Activated CD8-positive, alpha-beta memory T cell treated with anti-CD3 and anti-CD28 coated beads for 1 hour (primary cell): ENCODE measurements at places on chromosomes 3 and 15.

DNA sequence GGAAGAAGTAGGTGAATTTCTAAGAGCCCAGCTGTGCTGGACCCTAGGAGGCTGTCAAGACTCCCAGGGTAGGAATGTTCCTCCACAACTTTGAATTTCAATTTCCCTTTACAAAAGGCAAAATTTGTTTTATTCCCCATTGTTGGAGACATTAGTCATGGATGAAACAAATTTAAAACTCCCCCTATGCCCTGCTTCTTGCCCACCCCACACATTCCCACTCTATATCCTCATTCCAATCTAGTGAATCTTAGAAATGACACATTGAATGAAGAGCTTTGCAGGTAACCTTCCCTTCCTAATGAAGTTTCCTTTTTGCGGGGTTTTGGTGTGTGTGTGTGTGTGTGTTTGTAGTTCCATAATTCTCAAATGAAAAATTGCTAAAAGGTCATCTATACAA, 72.6 kb downstream of the CCNL1 start:
- no peak for DNase-seq

DNA sequence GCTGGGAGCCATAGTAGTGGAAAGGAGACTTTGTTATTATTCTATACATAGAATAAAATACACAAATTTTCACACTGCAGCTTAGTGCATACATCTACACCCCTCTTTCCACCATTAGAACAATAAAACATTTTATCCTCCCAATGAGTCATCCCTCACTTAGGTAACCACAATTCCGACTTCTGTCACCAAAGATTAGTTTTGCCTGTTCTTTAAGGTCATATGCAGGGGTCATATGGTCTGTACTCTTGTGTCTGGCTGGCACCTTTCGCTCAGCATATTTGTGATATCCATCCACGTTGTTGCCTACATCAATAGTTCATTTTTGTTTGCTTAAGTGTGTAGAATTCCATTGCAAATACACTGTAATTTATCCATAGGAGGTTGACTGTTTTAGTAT, 399.4 kb downstream of the SHQ1 start:
- no peak for DNase-seq

- DNase-seq = no peak
These were observed 101.7 kb downstream of the NR1I2 start for GRCh38 chr3:119883461-119884160.

DNA sequence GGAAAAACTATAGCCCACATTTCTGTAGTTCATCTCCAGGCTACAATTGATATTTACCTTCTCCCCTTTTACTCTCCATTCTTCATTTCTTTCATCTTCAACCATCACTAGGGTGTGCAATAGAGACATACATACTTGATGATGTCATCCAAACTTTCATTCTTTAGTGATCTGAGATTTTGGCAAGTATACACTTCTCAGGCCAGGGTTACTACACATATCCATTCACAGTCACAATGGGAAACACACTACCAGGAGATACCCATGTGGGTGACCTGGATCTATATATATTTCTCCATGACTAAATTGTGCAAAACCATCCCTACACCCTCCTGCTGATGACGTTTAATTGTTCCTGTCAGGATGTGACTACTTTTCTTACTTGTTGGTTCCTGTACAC, 769.5 kb upstream of the DPPA4 start:
- DNase-seq = no peak

GRCh38 chr3:25573386-25574171, 91.1 kb downstream of the TOP2B start:
- DNase-seq = no peak

- DNase-seq = no peak
These were observed 98.5 kb upstream of the MYO5C start for GRCh38 chr15:52394118-52394517.

GRCh38 chr3:25687742-25688141, 23.0 kb upstream of the TOP2B start:
- DNase-seq = no peak

DNA sequence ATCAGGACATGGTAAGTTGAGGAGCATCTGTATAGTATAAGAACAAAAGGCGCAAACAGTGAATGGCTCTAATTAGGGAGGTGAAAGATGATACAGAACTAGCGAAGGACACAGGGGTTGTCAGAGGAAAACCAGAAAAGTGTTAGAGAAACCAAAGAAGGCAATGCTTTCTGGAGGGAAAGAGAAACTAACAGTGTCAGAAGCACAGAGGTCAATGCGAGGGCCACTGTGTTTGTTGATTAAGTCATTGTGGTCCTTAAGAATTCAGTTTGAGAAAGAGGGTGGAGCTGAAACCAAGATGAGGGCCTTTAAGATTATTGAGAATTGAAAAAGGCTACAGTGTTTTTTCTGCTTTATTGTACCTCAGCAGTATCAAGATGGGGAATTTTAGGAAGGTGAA, 28.8 kb downstream of the ATG7 start:
- no peak for DNase-seq

- DNase-seq = no peak
These were observed 193.1 kb downstream of the SHQ1 start for GRCh38 chr3:72655131-72655551.

GRCh38 chr15:39770748-39771689, 11.6 kb downstream of the FSIP1 start:
- DNase-seq = no peak

DNA sequence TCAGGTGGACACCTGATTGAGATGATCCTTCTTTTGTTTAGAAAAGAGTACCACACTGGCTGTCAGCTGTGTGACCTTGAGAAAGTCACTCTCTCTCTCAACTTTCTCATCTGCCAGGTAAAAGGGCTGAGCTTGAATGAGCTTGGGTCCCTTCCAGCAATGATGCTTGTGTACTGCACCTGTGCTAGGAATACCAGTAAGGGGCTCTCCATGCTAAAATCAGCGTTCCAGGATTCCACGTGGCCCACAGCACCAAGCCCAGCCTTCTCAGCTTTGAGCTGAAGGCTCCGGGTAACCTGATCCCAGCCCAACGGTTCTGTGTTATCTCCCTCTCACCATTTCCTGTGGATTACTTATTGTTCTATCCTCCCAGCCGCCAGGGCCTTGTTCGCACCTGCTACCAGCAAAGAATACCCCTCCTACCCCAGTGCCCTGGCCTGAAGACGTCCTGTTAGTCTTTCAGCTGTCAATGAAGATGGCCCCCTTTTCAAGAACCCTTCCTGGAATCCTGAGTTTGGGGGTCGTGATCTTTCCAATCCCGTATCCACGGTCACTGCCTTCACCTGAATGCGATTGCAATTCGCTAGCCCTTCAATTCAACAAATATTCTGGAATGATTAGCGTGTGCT, 54.2 kb upstream of the CGNL1 start:
- DNase-seq = no peak

GRCh38 chr3:44072601-44073540, 168.8 kb upstream of the TOPAZ1 start:
- DNase-seq = no peak

DNA sequence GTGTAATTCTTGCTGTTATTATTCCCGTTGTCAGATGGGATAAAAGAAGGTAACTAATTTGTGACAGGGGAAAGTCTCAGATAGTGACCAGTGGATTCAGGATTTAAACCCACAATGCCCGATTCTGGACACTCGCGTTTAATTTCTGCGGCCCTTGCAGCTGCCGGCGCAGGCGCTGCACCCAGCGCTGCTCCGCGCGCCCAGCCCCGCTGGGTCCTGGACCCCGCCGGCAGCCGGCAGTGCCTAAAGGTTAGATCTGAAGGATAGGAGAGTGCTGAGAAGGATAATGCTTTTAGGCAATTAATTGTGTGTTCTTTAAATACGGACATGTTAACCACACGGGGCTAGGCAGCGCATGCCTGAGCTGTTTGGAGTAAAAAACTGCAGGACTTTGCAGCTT, 3.6 kb upstream of the MKRN3 start:
- DNase-seq = no peak

DNA sequence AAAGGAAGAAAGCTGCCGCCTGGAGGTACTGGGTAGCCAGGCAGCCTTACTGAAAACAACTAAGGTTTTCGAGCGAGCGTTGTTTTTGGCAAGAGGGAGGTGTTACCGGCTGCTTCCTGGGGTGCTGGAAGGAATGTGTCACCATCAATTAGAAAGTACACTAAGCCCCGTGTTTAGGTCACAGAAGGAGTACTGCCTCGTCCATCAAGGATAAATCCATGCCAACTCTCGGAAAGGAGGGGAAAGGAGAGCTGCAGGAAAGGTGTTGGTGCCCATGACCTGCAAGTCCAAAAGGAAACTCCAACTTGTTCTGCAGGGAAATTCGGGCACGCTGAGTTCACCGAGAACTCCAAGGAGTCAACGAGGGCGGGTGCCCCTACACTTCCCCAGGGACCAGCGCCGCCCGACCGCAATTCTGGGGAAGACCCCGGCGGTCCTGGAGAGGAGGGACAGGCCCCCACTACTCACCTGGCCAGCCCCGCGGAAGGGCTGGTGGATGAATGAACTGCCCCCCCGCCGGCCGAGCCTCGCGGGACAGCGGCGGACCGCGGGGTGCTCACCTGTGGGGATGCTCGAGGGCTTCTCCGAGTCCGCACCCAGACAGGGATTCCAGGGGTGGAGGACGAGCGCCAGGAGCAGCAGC, 542 bp downstream of the PLOD2 start:
- no peak for DNase-seq

- no peak for DNase-seq
These were observed 89.4 kb upstream of the C3orf80 start for GRCh38 chr3:160135851-160136250.

- peak; percentile 18 for DNase-seq
These were observed 44.9 kb downstream of the CPN2 start for GRCh38 chr3:194306109-194306686.

GRCh38 chr15:60021589-60022378, 17.7 kb downstream of the FOXB1 start:
- no peak for DNase-seq

GRCh38 chr15:83512459-83512858, 65.3 kb downstream of the SH3GL3 start:
- DNase-seq = no peak

DNA sequence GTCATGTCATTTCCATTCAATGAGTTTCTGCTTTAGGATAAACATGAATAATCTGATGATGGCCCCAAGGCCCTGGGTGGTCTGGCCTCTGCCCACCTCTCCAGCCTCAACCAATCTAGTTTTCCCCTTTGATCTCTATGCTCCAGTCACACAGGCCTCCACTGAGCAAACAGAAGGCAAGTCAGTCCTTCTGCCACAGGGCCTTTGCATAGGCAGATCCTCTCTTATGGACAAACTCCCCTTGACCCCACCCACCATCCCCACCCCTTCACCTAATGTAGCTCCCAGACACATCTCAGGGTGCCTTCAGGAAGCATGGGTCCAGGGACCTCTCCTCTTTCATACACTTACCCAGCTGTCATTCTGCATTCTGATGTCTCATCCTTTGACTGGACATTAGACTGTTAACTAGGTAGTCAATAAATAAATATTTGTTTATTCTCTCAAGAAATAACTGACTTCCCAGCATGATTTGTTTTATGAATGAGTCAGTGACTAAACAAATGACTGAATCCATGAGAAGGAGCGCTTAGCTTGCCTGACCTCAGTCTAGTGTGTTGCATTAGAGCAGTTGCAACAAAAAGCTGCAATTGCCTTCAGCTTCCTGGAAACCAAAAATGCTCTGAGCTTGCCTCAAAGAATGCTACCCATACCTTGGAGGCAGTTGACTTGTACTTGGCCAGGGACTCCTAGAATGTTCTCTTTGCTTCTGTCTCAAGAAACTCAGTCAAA, 386.6 kb upstream of the WNT5A start:
- no peak for DNase-seq

GRCh38 chr3:13063225-13063624, 10.0 kb downstream of the IQSEC1 start:
- no peak for DNase-seq

GRCh38 chr15:41154412-41154811, 38.3 kb upstream of the INO80 start:
- no peak for DNase-seq

- no peak for DNase-seq
These were observed 19.8 kb downstream of the PDCD10 start for GRCh38 chr3:167714871-167715270.

GRCh38 chr3:19931767-19932188, 2.2 kb downstream of the EFHB start:
- DNase-seq = no peak

DNA sequence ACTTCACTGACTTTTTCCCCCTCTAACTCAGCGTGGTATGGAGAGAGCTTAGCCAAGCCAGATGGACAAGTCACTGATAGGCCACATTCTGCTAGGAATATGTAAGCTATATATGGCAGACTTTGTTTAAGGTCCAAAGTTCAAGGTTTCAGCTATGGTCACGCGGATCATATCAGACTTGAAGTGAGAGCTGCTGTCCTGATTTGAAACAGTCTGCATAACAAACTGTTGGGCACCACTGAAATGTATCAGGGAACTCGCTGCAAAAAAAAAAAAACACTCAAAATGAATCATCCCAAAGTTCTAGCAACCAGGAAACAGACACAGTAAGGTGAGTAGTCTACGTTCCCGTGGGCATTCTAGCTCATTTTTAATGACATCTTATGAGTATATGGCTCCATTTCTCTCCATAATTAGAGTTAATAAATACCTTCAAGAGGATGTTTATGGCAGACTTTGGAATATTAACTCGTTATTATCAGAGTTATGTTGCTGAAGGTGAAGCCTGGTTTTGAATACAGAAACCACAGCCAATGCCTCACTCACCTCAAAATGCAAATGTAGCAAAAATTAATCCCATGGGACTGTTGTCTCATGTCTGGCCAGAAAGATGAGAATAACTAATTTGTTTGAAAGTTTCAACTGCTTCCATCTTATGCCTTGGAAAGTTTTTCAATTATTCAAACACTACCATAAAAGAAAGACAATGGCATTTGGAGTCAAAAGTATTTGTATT, 12.3 kb downstream of the DPH3 start:
- no peak for DNase-seq

DNA sequence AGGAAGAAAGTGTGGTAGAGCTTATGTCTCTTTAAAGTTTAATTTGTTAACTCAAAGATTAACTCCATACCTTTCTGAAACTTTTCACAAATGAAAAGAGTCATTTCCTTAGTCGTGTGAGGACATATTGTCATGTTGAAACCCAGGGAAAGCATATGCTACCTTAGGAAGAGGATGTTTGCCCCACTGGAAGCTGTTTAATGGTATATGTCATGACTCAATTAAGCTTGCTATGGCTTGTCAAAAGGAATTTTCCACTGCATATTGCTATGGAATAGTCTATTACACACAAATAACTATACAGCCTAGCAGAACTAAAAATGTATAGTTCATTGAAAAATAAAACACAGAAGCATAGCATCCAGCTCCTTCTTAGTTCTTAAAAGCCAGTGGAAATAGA, 69.9 kb downstream of the NSUN3 start:
- DNase-seq = no peak

GRCh38 chr3:133983126-133983525, 46.6 kb downstream of the SLCO2A1 start:
- DNase-seq = no peak

- no peak for DNase-seq
These were observed 88.1 kb downstream of the MBNL1 start for GRCh38 chr3:152356870-152357276.

- no peak for DNase-seq
These were observed 493.9 kb downstream of the NLGN1 start for GRCh38 chr3:173891272-173892100.

- no peak for DNase-seq
These were observed 228.1 kb upstream of the FEZF2 start for GRCh38 chr3:62601238-62602070.
